ENCODE measurements at places on chromosomes 12 and 14.

GRCh38 chr14:61839507-61839906 lies 77.3 kb downstream of the SNAPC1 start:
- no peak for DNase-seq

DNA sequence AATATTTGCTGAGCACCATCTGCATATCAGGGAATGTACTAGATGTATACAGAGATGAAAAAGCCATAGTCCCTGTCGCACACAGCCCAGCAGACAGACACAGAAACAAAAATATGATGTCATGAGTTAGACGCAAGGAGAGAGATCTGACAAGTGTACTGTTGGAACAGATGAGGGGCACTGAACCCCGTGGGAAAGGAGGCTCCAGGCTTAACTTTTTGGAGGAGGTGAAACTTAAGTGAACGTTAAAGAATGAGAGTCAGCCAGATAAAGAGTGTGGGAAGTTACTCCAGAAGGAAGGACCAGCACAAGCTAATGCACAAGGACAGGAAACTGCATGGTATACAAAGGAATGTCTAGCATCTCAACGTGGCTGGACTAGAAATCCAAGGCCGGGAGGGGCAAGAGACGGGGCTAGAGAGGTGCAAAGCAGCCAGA lies 2.5 kb upstream of the ACTN1 start:
- no peak for DNase-seq

GRCh38 chr12:39723831-39724230 lies 104.2 kb upstream of the ABCD2 start:
- DNase-seq = no peak

GRCh38 chr12:108635997-108636808 lies 2.5 kb upstream of the SELPLG start:
- DNase-seq = no peak

DNA sequence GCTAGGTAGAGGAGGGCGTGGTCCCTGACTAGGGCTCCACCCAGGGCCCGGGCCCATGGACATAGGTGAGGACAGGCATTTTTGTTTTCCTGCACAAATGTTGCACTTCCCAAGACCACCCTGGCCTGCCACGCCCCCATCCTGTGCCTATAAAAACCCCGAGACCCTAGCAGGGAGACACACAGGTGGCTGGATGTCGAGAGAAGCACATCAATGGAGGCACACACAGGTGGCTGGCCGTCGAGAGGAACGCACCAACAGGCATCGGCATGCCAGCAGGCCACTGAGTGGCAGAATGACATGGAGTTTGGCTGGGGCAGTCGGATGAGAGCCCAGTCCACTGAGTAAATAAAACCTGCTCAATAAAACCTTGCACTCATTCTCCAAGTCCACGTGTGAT lies 157.9 kb upstream of the ABCD2 start:
- DNase-seq = no peak

GRCh38 chr12:58532855-58533608 lies 387.3 kb downstream of the LRIG3 start:
- DNase-seq = no peak

DNA sequence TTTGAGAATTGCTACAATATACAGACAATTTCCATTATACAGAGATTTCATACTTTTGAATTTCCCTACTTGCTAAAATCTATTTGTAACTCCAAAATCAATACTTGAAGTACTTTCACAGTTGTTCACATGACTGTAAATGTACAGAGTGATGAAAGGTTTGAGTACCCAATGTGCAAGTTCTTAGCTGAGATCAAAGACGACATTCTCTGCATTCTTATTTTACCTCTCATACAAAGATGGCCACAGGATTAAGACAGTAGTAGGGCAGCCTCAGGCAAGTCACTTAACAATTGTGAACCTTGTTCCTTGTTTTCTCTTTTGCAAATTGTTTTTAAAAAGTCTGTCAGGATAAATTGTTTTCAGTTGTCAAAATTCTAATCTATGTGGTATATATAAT lies 255.9 kb upstream of the KITLG start:
- DNase-seq = no peak

- no peak for DNase-seq
Measured at GRCh38 chr14:56135001-56135400, 16.8 kb downstream of the PELI2 start.

DNA sequence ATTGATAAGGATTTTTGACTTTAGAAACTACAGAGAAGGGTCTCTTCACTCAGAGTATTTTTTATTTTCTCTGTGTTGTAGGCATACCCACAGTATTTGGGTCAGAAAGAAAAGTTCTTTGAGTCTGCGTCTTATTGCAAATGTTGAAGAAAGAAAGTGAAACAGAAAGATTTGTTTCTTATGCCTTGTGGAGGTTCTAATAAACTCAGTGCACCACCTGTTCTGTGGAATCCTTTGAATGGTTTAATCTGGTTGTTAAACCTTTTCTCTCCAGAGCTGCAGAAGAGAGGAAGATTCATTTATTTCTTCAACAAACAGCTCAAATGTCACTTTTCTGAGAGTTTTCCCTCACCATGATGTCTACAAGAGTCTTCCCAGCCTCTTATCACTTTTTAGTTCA lies 146.6 kb upstream of the PLEKHG7 start:
- DNase-seq = no peak

DNA sequence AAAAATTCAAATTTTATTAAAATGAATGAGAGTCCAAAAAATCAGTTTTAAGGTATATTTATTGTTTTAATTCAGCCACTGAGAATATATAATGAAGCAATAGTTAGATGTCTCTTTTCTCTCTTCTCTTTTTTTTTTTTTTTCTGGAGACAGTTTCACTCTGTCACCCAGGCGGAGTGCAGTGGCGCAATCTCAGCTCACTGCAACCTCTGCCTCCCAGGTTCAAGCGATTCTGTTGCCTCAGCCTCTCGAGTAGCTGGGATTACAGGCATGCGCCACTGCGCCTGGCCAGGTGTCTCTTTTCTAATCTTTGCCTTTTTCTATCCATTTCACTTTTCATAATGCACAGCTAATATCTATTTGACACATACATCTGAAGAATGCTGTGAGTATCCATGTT lies 307.1 kb upstream of the RGS6 start:
- no peak for DNase-seq

GRCh38 chr12:132444957-132445883 lies 44.7 kb upstream of the FBRSL1 start:
- no peak for DNase-seq

DNA sequence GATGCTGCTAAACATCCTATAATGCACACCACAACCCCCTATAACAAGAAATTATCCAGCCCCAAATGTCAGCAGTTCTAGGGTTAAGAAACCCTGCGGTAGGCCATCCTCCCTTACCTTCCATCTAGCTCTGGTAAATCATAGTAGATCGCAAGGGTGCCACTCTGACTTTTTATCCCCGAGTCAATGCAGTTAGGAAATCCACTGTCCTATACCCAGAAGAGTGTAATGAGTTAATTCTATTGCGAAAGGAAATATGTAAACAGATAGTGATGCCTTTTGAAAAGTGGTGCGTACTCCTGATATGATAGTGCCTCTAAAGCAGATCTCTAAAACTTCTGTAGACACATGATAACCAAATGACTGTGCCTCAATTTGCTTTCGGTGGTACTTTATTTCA lies 29.8 kb downstream of the SCFD1 start:
- no peak for DNase-seq

DNA sequence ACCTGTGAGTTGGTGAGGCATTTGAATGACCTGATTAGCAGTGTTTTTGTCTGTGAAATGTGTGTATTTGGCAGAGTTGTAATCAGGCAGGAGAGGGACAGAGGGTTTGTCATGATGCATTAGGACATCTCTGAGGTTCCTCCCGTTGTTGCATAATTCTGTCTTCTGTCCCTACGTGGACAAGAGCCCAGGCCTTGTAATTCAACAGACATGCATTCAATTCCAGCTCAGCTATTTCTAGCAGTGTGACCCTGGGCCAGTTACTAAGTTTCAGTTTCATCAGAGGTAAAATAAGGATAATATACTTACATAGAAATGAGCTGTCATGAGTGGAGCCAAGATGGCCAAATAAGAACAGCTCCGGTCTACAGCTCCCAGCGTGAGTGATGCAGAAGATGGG lies 208.6 kb downstream of the SLC38A4 start:
- no peak for DNase-seq

- DNase-seq = no peak
Measured at GRCh38 chr12:124024263-124024678, 51.3 kb downstream of the ZNF664 start.

- no peak for DNase-seq
Measured at GRCh38 chr14:36683083-36683724, 21.5 kb downstream of the PAX9 start.

DNA sequence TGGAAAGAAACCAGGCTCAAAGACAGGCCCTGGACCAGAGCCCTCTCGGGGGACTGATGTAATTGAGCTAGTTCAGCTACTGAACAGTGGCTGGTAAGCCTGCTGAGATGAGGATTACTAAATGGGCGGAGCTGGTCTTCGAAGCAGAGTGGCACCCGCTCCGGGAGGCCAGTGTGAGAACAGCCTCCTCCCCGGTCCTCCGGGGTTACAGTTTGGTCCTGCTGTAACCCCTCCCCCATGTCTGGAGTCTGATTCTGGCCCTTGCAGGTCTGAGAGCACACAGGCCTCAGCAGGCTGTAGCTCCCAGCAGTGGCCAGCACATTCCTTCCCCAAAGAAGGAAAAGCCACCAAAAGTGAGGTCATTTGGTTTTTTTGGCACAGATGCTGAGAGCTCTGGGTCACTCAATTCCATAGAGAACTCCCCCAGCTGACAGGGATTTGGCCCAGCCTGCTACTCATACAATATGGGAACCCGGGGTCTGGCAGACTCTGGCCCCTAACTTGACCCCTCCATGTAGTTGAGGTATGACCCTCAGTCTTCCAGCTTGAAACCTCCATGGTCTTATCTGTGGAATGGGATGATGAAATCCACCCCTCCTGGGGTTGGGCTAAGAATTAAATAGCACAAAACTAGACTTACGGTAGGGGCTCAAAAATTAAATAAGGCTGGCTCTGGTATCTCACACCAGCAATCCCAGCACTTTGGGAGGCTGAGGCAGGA lies 39.0 kb downstream of the ACTN1 start:
- DNase-seq = no peak

GRCh38 chr14:32224737-32225377 lies 21.8 kb upstream of the RNU6-8 start:
- DNase-seq = no peak

GRCh38 chr12:25101092-25101445 lies 93.9 kb downstream of the DNAI7 start:
- DNase-seq = no peak

DNA sequence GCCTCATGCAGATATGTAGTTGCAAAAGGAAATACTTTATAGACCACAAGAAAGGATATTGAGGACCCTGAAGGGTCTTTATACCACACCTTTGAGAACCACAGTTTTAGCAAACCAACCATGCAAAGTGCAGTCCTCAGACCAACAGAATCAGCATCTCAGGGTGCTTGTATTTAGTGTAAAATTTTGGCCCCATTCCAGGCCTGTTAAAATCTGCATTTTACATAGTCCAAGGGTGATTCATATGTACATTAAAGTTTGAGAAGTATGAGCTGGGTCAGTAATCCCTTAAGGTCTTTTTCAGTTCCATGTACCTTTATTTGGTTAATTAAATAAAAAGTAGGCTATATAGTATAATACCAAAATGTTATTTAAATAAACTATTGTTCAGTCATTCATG lies 91.2 kb downstream of the WNK1 start:
- DNase-seq = no peak

DNA sequence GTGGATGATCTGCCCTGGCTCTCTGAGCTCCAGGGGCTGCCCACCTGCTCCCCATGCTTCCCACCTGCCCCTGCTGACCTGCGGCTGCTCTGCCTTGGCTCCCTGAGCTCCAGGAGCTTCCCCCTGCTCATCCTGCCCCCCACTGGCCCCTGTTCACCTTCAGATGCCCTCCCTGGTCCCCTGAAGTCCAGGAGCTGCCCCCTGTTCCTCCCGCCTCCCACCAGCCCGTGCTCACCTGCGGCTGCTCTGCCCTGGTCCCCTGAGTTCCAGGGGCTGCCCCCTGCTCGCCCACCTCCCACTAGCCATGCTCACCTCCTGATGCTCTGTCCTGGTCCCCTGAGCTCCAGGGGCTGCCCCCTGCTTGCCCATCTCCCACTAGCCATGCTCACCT lies 219.7 kb downstream of the TMEM121 start:
- no peak for DNase-seq

- no peak for DNase-seq
Measured at GRCh38 chr12:69837657-69838415, 12.8 kb downstream of the MYRFL start.

DNA sequence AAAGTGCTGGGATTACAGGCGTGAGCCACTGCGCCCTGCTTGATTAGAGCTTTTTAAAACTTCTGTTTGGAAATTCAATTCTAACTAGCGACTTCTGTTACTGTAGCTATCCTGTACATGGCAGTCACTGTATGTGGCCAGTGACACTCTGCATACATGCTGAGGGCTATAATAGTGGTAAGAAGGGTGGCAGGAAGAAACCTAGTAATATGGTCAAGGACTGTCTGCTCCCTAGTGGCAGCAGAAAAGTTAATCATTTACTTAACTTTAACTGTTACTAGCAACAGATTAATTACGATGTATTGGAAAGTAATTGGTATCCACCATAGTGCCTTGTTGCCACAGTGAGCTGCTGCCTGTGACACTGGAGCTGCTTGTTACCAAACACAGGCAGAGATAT lies 149.0 kb downstream of the KITLG start:
- DNase-seq = no peak

GRCh38 chr12:58548801-58549200 lies 371.5 kb downstream of the LRIG3 start:
- DNase-seq = no peak

DNA sequence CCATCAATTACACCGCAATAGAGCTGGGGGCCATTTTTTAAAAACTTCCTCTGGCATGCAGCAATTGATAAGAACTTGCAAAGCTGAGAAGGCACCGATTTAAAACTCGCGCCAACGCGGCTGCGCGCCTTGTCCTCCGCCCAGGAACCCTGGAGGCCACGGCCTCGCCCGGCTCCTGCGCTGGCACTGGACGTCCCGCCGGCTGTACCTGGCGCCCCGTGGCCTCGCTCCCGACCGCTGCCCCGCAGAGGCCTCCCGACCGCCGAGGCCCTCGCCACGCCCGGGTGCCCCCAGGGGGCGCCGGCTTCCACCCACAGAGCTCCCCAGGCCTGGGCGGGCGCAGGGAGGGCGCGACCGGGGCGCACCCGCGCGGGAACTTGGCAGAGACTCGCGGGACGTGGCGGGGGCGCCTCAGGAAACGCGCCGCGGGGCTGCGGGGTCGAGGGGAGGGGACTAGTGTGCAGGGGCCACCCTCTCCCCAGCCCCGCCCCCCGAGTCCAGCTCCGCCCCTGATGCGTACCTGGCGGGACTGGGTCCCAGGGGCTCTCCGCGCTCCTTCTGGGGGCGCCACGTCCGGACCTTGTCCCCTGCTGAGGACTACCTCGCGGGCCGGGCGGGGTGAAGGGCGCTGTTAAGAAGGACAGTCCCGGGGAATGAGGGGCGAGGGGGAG lies 65.7 kb downstream of the TNFAIP2 start:
- no peak for DNase-seq

- DNase-seq = no peak
Measured at GRCh38 chr12:131102991-131103668, 149.4 kb downstream of the ADGRD1 start.

GRCh38 chr12:34292736-34293625 lies 270.7 kb downstream of the ALG10 start:
- DNase-seq = no peak

Data from NCI-H1092 treated with DMSO at 0.1 percent for 48 hours (cell line).